ENCODE measurements at places on chromosomes 7 and 10.
A peak's percentile ranks its signal among the peaks of the same experiment; 100 is the strongest.

DNA sequence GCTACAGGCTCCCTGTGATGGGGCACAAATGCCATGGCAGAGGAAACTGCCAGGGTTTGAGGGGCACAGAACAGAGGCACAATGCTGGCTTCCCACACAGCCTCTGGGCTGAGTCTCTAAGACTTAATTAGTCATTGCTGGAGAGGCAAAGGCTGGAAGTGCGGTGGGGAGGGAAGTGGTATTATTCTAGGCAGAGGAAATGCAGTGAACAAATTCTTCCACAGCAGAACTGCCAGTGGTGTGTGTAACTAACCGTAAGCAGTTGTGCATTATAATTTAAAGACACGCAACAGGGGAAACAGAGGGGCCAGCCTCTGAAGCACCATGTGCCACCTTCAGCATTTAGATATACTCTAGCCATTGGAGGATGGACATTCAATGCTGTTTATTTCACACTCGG is 12.8 kb downstream of the ICA1 start:
- DNase-seq = no peak

DNA sequence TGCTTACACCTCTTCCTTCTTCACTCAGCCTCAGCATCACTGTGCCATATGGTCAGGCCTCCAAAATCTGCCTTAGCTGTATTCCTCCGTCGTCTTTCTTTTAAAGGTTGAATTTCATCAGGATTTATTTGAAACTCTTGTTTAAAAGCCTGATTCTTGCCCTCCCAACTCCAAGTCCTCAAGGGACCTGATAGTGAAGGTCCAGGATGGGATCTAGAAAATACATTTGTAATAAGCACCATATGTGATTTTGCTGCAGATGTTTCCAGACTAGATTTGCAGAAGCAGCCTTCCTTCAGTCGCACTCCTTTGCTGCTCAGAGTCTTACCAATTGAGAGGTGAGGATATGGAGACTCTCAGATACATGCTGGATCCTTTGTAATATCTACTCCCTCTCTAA is 101.0 kb upstream of the ANKRD1 start:
- DNase-seq = no peak

DNA sequence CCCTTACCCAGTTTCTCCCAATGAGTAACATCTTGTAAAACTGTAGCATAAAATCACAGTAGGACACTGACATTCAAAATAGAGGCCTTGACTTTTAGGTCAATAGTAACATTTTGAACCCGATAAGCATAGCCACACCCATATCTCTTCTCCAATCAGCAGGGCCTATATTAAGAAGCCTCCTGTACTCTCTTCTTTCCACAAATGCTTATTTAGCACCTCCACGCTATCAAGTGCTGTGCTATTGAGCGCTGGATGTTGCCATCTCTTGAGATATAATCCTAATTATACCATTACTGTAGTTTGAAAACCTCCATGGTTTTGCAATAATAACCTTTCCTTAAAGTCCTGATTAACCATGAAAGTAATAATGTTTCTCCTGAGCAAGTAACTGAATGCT is 40.1 kb upstream of the CBLL1 start:
- no peak for DNase-seq

- no peak for DNase-seq
Observed at GRCh38 chr10:31678139-31678536, 250.5 kb downstream of the ARHGAP12 start.

DNA sequence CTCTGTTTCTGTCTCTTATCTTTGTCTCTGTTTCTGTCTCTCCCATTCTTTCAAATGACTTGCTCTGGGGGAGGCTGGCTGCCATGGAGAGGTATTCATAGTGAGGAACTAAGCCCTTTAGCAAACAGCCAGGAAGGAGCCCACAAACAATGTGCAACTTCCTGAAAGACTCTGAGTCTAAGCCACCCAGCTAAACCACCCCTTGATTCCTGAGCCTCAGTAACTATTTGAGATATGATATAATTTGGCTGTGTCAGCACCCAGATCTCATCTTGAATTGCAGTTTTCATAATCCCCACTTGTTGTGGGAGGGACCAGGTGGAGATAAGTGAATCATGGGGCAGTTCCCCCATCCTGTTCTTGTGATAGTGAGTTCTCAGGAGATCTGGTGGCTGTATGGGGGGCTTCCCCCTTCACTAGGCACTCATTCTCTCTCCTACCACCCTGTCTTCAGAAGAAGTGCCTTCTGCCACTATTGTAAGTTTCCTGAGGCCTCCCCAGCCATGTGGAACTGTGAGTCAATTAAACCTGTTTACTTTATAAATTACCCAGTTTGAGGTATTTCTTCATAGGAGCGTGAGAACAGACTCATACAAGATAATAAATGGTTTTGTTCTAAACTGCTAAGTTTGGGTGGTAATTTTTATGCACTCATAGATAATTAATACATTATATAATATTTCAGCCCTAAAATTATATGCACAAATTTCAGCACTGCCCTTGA is 121.2 kb upstream of the FOXP2 start:
- DNase-seq = no peak

DNA sequence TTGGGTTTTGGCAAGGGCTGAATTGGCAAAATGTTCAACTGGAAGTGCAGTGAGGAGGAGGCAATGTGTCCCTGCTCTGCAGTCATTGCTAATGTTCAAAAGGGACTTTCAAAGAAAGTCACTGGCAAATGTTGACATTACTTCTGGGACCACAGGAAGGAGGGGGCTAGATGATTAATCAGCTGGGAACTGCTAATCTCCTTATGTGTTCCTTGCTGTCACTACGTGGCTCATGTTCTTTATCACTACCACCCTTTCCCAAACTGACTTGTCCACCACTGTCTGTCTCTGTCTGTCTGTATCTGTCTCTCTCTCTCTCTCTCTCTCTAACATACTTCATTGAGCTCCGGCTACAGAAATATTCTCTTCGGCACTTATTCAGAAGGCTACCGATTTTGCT is 86.9 kb upstream of the MTPN start:
- DNase-seq = no peak

DNA sequence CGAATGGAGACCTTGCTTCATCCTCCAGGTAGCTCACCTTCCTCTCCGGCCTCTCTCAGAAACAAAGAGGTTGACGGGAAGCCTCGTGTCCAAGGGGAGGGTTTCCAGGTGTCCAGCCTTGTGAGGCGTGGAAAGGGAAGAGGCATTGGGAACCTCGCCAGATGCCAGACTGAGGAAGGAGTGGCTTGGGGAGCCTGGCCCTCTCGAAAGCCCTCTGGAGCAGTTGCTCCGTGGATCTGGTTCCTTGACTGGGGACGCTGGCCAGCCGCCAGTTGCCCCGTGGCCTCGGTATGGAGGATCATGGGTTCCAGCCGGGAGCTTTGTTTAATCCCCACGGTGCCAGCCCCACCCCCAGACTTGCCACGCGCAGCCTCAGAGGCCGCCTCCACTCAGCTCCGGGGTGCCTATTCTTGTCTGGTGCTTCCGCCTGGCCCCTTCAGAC is 30.3 kb upstream of the SUN1 start:
- peak; percentile 46 for DNase-seq

Measured in right kidney (tissue), 9 donors.